Esophagus muscularis mucosa (tissue), 4 donors: ENCODE measurements at places on chromosomes 6 and 20. TPM values are rescaled to one million over a fixed set of nuclear protein-coding genes. Genes with fewer than 3 reads are reported as not detected.

- peak; percentile 92 for DNase-seq
Measured at GRCh38 chr6:100464903-100465700, at the start of gene SIM1. Gene SIM1, minus strand, starts transcription at chr6:100464921. Its CDS starts 1,453 bp downstream, at chr6:100463468.

GRCh38 chr20:5150226-5151076, 23.6 kb downstream of the CDS2 start:
- no peak for DNase-seq

GRCh38 chr20:11054266-11054993, 380.6 kb upstream of the JAG1 start:
- DNase-seq = no peak

- DNase-seq = no peak
Measured at GRCh38 chr6:69926745-69927144, 60.4 kb downstream of the COL19A1 start.

- DNase-seq = no peak
Measured at GRCh38 chr6:56055081-56055704, 179.8 kb upstream of the BMP5 start.

DNA sequence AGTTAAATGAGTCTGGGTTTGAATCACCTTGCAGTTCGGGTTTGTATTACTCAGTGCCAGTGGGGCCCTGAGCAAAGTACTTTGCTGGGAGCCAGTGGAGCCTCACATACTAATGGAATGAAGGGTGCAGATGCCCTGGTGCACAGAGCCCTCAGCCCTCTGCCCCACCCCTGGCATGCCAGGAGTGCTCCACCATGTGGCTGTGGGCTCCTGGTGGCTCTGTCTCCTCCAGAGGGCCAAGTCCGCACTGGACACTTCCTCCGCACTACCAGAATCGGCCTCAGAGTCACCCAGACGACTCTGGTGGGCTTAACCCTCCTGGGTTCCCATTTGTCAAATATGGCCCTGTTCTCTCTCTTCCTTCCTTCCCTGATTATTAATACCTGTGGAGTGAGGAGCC, 94.0 kb downstream of the STK35 start:
- no peak for DNase-seq

- no peak for DNase-seq
Measured at GRCh38 chr6:89138173-89138572, 7.7 kb upstream of the PM20D2 start.

DNA sequence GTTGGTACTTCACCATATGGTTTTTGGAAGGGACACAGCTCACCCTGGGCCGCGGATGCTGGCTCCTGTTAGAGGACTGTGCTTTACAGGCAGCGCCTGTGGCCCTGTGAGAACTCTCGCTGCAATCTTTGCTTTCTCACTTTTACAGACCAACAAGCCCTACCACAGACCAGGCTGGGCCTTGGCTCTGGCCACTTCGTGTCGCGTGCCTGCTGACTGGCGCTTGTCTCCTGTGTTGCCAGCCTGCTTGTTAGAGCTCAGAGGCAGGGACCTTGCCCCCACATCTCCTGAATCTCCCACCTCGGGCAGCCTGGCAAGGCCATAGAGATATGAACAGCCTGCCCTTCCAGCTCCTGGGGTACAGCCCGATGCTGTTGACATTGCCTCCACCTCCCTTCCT, 56.1 kb downstream of the SYNJ2 start:
- DNase-seq = no peak

- DNase-seq = no peak
Measured at GRCh38 chr20:57220337-57221145, 45.9 kb downstream of the BMP7 start.

GRCh38 chr6:89215391-89215790, 1.8 kb downstream of the GABRR1 start:
- DNase-seq = no peak

- no peak for DNase-seq
Measured at GRCh38 chr6:97563529-97563928, 280.5 kb upstream of the MMS22L start.

DNA sequence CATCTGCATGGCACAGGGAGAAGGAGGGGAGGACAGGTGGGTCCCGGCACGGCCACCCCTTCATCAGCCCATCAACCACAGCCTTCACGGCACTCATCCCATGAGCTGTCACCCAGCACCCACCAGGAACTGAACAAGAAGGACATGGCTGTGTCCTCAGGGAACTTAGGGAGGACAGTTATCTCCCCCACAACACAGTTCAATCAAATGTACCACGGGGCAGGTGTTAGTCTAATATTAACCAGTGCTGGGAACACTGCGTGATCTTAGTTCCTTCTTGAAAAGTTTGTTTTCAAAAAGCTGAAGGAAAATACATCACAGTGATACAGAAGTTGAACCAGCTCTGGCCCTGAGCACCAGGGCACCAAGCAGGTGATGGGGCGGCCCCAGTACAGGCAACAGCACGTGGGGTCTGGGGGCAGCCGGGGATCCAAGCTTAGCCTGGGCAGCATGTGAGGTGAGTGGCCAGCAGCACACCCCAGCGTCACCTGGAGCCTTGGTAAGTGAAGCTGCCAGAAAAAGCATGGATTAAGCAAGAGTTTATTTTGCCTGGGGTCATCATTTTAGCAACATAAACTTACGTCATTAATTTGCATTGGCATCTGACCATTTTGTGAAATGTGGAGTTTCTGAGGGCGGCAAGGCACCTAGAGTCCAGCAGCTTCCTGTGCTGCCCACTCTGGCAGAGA, 35.5 kb upstream of the AFDN start:
- DNase-seq = peak; percentile 82

- DNase-seq = peak; percentile 91
Measured at GRCh38 chr6:722077-722524, 29.2 kb upstream of the EXOC2 start.

- DNase-seq = no peak
Measured at GRCh38 chr20:62704341-62704948, 4.2 kb upstream of the NTSR1 start.

DNA sequence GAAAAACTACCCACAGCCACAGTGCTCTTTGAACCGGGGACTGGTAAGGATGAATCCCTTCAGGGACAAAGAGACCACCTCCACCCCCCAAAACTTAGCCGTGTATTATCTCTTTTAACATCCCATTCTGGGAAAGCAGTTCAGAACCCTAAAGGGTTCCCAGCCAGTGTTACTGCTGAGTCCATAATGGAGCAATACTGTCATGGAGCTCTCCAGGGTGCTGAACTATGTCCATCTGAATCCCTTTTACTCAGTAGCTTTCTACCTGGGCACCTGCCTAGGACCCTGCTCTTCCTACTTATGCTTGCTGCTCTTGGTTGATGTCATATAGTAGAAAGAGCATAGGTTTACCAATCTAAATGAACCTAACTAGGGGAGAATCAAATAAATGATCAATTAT, 22.3 kb upstream of the SAYSD1 start:
- no peak for DNase-seq

GRCh38 chr20:45300961-45301360, 5.7 kb upstream of the RBPJL start:
- DNase-seq = no peak

GRCh38 chr6:149435919-149436586, 36.0 kb downstream of the SUMO4 start:
- no peak for DNase-seq

DNA sequence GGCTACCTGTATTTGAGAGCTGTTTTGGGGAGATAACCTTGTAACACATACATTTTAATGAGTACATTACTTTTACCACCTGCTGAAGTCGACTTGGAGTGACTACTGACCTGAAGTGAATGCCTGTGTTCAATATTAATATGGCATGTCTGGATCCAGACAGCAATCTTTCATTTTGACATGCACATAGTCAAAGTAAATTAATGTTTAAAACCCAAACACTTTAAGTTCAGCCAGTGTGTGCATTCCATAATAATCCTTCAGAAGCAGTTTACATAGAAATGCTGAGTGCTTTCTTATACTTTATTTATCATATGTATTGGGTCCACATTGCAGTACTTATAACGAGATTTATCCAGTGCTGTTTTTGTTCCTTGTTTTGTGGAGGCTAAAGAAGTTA, 38.0 kb downstream of the CDKAL1 start:
- no peak for DNase-seq

DNA sequence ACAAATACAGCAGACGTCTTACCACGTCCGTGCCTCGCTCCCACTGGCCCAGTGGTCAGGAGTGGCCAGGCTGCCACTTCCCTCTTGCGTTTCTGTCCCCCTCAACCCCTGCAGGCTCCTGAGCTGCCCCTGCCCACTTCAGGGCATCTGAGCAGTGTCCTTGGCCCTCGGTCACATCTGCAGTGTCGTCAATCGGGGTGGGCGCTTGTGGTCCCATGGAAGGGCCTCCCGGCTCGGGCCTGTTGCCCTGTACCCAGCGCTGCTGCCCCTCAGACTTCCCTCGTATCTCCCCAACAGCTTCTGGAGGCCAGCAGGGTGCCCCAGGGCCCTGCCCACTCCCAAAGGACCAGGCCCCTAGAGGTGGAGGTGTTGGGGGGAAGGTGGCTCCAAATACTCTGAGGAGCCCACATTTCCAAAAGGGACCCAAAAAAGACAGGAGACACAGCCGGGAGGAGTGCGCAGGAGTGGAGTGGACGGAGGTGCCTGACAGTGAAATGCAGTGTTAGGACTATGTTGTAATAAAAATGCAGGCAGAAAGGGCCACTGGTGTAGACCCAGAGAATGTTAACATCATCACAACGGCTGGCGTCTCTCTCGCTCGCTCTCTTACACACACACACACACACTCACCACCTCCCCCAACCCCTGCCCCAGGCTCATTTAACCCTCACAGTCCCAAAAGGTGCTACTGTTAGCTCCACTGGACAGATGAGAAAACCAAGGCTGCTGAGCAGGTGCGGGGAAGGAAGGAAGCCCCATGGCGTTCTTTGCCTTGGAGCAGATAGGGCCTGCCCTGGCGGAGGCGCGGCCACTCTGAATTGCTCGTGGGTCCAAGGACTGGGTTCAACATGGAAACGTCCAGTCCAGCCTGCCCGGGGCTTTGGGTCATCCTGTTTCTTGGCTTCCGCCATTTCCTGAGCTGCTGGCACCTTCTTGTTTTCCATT, 343.9 kb downstream of the ZFAND3 start:
- no peak for DNase-seq

DNA sequence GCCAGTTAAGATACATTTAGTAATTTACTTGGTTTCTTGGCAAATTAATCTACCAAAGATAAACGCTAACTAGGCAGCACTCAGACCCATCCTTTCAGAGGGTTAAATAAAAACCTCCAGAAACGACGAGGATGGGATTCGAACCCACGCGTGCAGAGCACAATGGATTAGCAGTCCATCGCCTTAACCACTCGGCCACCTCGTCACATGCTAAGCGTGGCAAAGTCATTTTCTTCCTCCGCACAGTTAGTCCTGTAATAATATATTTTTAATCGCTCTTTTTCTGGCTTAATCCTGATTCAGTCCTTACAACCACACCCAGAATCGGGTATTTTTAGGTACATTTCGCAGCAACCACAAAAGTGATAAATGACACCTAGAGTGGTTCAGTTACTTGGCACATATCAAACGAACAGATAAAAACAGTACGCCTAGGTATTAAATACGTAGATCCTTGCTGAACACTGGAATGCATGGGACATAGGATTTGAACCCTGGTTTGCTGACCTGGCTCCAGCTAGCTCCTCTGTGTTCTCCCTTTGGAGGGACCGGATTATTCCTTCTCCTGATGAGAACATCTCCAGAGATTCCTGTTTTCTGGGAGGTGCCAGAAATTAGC, 71.6 kb downstream of the GPX5 start:
- no peak for DNase-seq

- DNase-seq = no peak
Measured at GRCh38 chr6:64782877-64783276, 924.1 kb downstream of the EYS start.

DNA sequence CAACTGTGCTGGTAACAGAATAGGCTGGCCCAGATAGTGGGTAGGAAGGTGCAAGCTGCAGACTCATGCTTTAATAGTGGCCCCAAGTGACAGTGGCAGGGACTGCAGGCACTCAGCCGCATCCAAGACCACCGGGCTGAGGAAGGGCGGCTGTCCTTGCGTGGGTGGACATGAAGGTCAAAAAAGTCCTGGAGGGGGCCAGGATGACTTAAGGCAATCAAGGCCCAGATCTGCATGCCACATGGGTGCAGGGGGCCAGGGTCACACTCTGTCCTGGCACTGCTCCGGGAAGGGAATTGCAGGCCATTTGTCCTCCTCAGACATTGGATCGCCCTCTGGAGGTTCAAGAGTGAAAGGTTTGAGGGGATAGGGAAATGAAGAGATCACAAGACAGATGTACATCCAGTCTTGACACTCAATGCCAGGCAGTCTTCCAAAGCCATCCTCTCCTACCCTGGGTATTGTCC, 10.4 kb upstream of the VNN2 start:
- no peak for DNase-seq

DNA sequence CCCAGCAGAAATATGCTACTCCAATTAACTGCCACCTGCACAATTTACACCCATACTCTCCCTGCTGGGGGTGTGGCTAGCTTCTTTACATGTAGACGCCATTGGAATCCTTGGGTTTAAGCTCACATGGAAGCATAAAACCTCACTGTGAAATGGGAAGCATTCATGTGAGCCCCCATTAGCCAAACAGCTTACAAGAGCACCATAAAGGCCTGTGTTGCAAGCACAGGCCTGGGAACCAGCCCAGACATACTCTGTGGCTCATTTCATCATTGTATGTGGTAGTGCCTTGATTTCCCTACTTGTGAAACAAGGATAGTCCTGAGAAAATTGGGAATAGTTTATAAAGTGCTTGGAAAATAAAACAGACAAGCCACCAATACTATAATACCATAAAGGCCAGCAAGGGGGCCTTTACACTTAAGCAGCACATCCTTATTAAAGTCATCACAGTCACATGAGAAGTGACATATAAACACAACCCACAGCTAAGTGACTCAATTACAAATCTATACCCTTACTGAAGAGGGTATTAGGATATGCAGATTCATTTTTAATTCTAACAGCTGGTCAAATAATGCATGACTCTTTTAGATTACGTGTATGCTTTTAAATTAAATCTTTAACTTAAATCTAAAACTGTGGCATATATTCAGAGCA, 6.8 kb downstream of the ADNP start:
- no peak for DNase-seq

DNA sequence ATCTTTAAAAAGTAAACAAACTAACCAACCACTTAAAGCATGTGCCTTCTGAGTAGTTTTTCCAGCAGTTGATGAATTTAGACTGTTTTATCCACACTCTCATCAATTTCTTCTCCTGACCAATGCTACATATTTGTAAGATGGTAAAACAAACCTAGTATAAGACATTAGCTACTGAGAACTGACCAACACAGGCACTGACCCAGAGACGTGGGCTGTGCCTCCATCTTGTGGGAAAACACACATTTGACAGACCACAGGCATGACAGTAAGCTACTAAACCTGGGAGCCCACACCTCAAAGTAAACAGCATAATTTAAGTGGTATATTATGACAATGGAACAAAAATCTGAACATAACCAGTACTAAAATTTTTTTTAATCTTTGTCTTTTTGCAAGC, 121.4 kb upstream of the NRSN1 start:
- no peak for DNase-seq

The PTPRK gene
- 42.8 TPM for total RNA-seq

The COL12A1 gene
- total RNA-seq = 477 TPM

The GLP1R gene
- total RNA-seq = not detected

The SSTR4 gene
- not detected for total RNA-seq

The SAMD5 gene
- 0.86 TPM for total RNA-seq

The CDK5RAP1 gene
- total RNA-seq = 11.3 TPM

The TSPO2 gene
- total RNA-seq = not detected

The NRN1 gene
- 17.6 TPM for total RNA-seq

The HRH3 gene
- not detected for total RNA-seq

The RBM24 gene
- 10.9 TPM for total RNA-seq

The CRYBG1 gene
- total RNA-seq = 3.2 TPM

The MICA gene
- total RNA-seq = 35.4 TPM

The PNPLA1 gene
- total RNA-seq = 0.33 TPM
